ENCODE measurements at places on chromosomes 3 and 15.

DNA sequence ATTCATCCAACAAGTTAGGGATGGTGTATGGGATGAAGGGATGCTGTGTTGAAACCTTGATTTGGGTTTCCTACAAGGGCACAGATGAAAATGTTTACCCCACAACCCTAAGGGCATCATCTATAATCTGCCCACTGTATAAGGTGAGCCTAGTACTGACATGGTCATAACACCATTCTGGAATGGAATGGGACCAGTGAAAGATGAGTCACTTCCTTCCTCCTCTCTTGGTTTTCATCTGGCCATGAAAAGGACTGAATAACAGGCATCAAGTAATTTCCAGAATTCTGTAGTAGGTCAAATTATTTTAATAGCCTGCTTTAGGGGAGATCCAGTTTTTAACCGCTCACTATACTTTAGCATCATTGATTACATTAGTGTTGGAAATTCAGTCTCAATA, 538.6 kb downstream of the NR2F2 start:
- no peak for DNase-seq

GRCh38 chr3:100556673-100557310, 52.6 kb upstream of the ADGRG7 start:
- DNase-seq, result no peak

DNA sequence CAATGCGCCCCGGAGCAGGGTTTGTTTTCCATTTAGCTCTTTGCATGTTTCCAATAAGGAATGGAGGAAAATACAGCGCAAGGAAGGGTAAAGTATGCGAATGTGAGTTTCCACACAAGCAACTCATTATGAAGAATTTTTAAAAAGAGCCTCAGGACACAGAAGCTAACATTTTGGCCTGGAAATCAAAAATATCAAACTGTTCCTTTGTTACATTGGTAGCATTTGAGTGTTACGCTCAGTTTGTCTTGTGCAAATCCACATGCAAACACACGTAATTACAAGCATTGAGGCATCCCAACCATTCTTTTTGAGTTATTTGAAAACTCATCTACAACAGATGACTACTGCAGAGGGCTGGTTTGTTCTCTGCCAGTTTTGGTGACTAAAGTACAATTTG, 93.0 kb upstream of the SNRPA1 start:
- DNase-seq, result no peak

- no peak for DNase-seq
Observed at GRCh38 chr3:194540274-194540905, 53.6 kb upstream of the ATP13A3 start.

- no peak for DNase-seq
Observed at GRCh38 chr3:139948898-139949297, 13.9 kb downstream of the CLSTN2 start.

DNA sequence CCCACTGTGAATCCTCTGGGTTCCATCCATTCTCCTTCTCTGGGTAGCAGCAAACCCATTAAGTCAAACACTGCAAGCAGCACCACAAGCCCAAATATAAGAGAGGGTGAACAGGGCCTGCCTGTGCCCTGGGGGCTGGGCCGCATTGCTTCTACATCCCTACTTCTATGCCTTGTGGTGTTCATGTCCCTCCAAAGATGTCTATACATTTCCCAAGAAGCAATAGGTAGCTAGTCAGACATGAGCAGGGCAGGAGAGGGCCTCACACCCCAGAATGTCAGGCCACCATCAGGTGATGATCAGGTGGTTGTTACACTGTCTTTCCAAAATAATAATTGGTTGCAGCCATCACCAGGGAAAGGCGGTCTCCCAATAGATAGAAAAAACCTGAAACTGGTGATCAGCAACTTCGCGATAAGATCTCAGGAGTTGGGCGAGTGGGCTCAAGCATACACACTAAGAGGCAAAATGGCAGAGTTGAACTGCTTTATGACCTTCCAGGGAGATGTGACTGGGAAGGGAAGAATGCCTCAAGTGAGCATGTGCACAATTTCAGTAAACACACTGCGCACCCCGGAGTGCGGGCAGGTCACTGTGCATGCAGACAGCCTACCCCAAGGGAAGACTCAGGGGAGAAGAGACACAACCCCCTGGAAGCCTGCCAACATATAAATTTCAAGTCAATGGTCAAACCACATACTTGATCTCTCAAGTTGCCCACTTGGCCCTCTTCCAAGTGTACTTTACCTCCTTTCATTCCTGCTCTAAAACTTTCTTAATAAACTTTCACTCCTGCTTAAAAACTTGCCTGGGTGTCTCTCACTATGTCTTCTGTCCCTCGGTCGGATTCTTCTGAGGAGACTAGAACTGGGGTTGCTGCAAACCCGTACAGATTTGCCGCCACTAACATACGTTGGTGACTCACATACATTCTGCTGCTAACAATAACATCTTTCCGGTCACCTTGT, 39.9 kb downstream of the KLF15 start:
- no peak for DNase-seq

Data from kidney glomerular epithelial cell (primary cell).